Germinal center (tissue), 1 donor: ENCODE measurements at places on chromosomes 3 and 15.

DNA sequence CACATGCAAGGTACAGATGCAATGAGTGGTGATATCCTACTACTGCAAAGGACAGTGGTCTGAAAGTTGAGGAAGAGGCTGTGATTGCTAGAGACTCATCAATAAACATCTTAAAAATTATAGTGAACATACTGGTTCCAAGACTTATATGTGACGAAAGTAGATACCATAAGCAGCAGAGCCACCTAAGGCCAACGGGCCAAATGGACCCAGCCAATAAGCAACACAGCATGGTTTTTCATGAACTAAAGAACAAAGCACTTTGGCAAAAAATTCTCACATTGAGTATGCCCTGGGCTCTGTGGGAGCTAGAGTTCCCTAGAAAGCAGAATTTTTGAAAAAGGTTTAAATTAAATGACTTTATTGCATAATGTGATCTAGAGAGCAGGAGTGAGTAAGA is 272.1 kb downstream of the SI start:
- no peak for DNase-seq

GRCh38 chr3:113304856-113305540 is 93.6 kb downstream of the BOC start:
- DNase-seq = no peak

DNA sequence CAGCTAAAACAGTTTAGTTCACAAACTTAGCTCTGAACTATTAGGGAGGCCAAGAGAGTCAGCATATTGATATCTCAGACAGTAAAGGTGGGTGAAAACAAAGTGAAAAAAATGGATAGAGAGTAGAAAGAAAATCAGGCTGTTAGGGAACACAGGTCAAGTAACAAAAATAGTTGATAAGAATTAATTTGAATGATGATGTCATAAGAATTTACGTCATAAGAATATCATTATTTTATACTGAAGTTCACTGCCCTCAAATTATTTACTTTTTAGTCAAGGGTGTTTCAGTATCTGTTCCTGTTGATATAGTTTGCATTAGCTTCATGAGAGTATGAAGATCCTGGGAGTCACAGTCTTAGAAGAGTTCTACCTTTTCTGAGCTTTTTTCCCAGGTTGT is 1134.6 kb downstream of the SI start:
- DNase-seq = no peak

GRCh38 chr3:188266562-188267274 is 112.8 kb downstream of the LPP start:
- no peak for DNase-seq

- no peak for DNase-seq
These were observed 151.2 kb upstream of the UBE2E1 start for GRCh38 chr3:23654571-23654970.

DNA sequence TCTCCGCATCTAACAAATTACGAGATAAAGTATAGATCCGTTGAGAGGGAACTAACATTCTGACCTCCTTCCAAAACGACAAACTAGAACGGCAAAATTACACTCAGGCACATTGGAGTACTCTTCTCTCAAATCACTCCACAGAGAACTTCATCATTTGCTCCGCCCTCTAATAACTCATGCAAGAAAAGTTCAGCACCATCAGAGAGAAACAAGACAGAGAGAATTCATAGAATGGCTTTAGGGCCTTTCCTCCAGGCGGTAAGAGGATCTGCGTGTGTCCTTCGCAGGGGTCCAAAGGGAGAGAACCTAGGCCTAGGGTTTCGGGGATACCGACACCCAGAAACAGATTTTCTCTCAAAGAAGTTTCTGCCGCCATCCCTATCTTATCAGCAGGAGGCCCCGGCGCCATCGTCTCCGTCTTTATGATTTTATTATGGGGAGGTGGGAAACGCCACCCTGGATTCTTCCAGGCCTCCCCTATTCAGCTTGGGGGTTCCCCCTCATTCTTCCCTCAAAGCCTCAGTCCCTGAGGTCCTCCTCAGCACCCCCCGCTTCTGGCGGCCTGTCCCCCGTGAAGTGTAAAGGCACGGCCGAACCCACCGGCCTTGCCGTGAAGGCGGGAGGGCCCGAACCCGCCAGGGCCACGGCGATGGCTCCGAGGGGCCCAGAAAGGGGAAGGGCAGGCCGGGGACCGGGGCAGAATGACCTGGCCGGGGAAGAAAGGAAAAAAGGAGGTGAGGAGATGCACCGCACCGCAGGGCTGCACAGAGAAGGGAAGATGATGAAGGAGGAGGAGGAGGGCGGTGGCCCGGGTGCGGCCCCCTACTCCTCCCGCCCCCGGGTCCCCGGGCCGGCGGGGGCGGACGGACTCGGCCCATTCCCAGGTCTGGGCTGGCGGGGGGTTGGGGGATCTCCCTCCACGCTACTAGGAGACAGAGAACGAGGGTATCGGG is 768 bp downstream of the UBXN7 start:
- DNase-seq = peak; percentile 64

DNA sequence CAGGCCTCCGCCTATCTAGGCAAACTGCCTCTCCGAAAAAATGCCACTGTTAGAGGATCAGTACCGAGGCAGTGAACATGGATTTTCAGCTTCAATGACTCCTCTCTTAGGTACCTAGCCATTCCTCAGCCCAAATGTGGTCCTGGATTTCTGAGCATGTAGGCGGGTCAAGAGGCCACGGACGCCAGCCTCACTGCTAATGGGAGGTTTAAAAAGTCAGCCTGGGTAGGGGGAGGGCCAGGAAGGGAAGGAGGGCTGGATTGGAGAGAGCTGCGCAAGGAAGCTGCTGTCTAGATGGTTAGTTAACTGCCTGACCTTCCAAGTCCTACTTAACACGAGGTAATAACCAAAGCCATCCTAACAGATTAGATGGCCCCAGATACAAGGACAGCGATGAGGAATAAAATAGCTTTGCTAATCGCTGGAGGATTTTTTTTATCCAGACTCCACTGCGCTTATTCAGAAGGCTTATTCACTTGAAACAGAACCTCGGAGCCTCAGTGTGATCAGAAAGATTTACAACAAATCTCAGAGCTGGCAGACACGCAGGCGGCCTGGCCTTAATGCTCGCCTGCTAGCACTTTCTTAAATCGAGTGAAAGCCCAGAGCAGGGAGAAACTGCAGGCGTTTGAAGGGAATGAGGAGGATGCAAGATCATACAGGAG is 34.3 kb downstream of the TLE3 start:
- no peak for DNase-seq

GRCh38 chr15:64095795-64096667 is at the start of gene SNX1:
SNX1 (plus strand) TSS chr15:64095982; CDS start chr15:64096014, 32 bp downstream.
- peak; percentile 96 for DNase-seq
